Stimulated activated memory B cell treated with anti-CD40 and anti-IgM and Interleukin-4, amounts not matched to agents 10 μg/mL and 1 μg/mL and 100 μg/mL, for 72 hours (primary cell): ENCODE measurements at places on chromosomes 12 and 14.

DNA sequence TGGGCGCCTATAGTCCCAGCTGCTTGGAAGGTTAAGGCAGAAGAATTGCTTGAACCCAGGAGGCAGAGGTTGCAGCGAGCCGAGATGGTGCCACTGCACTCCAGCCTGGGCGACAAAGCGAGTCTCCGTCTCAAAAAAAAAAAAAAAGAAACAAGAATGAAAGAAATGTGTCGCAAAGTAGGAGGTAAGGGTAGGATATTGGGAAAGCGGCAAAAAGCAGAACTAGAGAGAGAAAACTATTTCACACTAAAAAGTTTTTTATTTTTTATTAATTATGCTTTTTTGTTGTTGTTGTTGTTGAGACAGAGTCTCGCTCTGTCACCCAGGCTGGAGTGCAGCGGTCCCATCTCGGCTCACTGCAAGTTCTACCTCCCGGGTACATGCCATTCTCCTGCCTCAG is 17.7 kb downstream of the SBNO1 start:
- peaks cover 33% of the 10 kb centered on the region for H3K36me3 ChIP-seq
- no peak overlapping the region for H3K27ac ChIP-seq
- no peak overlapping the region for H3K4me3 ChIP-seq
- H3K27me3 ChIP-seq = no peaks in the 10 kb centered on the region
- ATAC-seq = no peak

DNA sequence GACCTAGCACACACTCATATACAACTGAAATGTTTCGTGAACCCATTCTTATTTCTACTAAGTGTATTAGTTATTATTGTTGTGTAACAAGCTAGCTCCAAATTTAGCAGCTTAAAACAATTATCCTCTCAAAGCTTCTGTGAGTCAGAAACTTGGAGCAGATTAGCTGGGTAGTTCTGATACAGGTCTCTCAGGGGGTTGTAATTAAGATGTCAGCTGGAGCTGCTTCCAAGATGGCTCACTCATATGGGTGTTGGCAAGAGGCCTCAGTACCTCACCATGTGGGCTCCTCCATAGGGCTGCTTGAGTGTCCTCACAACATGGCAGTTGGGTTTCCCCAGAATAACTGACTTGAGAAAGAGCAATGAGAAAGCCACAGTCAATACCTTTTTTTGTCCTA is 9.8 kb downstream of the GPR135 start:
- no peaks in the 10 kb centered on the region for H3K4me1 ChIP-seq
- no peak overlapping the region for H3K4me3 ChIP-seq
- H3K27me3 ChIP-seq = no peaks in the 10 kb centered on the region
- H3K27ac ChIP-seq = no peak overlapping the region
- peaks cover 65% of the 10 kb centered on the region for H3K36me3 ChIP-seq

DNA sequence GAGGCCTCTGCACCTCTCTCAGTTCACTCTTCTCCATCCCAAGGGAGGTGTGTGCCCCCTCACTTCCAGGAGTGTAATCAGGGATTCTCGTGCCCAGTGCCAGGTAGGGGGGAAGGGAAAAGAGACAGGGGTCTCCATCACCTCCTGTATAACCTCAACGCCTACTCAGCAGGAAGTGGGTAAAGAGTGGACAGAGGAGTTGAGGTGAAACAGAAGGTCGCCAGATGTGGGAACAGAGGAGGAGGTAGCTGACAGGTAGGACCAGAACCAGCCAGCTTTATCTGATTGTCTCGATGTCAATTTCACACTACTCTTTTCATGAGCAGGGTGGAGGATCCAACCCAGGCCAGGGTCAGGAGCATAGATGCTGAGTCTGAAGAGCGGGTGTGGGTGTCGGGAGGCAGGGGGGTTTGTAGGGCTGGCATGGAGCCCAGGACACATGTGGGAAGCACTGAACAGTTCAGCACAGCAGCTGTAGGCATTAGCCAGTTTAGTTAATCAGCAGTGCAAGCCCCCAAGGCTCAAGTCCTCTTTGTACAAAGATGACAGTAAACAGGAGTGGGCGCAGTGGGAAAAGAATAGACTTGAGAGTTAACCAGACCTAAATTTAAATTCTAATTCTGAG is 213.5 kb downstream of the PELI2 start:
- ATAC-seq = no peak
- H3K4me1 ChIP-seq = no peaks in the 10 kb centered on the region
- H3K4me3 ChIP-seq = no peak overlapping the region

DNA sequence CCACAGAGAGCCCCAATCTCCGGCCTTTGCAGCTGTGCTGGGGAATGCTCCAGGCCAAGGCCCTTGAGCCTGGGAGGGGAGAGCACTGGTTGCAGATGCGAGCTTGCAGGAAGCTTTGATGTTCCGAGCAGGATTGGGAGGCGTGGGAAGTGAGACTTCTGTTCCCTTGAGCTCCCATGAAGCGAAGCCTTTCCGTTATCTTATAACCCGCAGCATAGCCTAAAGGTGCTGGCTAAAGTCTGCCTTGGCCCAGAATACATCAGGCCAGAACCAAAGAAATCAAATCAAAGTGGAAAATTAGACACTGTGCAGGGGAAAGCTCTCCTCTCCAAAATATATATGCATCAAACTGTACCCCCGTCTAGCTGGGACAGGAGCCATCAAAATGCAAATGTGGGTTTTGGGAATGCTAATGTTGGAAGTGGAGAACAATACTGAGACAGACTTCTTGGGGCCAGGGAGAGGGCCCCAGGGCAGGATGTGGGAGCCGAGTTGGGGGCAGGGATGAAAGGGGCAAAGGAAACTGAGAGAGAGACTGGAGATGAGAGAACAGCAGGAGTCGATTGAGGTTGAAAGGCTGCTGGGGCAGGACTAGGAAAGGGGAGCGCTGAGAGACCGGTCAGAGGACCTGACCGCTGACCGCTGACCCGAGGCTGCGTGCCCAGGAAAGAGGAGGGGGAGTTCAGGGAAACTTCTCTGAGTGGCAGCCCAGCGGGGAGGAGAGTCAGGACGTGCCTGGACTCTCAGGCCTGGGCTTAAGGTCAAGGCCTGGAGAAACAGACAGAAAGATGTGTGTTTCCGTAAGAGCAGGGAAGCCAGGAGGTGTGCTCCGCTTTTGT is 152.2 kb upstream of the PARP11 start:
- peaks cover 14% of the 10 kb centered on the region for H3K4me1 ChIP-seq
- ATAC-seq = no peak
- H3K27ac ChIP-seq = no peak overlapping the region
- H3K27me3 ChIP-seq = peaks cover 27% of the 10 kb centered on the region
- no peak overlapping the region for H3K4me3 ChIP-seq

GRCh38 chr14:73272393-73272792 is 35.1 kb downstream of the PAPLN start:
- no peak for ATAC-seq
- H3K4me3 ChIP-seq = no peak overlapping the region
- peaks cover 27% of the 10 kb centered on the region for H3K4me1 ChIP-seq
- H3K36me3 ChIP-seq = peaks cover 17% of the 10 kb centered on the region
- no peaks in the 10 kb centered on the region for H3K27me3 ChIP-seq
- H3K27ac ChIP-seq = peak overlapping the region; percentile 72

- H3K27me3 ChIP-seq = no peaks in the 10 kb centered on the region
- no peaks in the 10 kb centered on the region for H3K36me3 ChIP-seq
- ATAC-seq = no peak
- peaks cover 41% of the 10 kb centered on the region for H3K4me1 ChIP-seq
- H3K4me3 ChIP-seq = peak overlapping the region; percentile 98
Measured at GRCh38 chr12:109475993-109476806, 900 bp downstream of the KCTD10 start.

GRCh38 chr14:29716150-29716549 is 211.5 kb downstream of the PRKD1 start:
- no peaks in the 10 kb centered on the region for H3K36me3 ChIP-seq
- no peaks in the 10 kb centered on the region for H3K27me3 ChIP-seq
- no peak overlapping the region for H3K4me3 ChIP-seq

GRCh38 chr12:117441751-117442150 is 80.3 kb upstream of the NOS1 start:
- no peak overlapping the region for H3K4me3 ChIP-seq
- no peaks in the 10 kb centered on the region for H3K36me3 ChIP-seq
- no peaks in the 10 kb centered on the region for H3K4me1 ChIP-seq
- no peak for ATAC-seq
- H3K27me3 ChIP-seq = no peaks in the 10 kb centered on the region
- no peak overlapping the region for H3K27ac ChIP-seq

DNA sequence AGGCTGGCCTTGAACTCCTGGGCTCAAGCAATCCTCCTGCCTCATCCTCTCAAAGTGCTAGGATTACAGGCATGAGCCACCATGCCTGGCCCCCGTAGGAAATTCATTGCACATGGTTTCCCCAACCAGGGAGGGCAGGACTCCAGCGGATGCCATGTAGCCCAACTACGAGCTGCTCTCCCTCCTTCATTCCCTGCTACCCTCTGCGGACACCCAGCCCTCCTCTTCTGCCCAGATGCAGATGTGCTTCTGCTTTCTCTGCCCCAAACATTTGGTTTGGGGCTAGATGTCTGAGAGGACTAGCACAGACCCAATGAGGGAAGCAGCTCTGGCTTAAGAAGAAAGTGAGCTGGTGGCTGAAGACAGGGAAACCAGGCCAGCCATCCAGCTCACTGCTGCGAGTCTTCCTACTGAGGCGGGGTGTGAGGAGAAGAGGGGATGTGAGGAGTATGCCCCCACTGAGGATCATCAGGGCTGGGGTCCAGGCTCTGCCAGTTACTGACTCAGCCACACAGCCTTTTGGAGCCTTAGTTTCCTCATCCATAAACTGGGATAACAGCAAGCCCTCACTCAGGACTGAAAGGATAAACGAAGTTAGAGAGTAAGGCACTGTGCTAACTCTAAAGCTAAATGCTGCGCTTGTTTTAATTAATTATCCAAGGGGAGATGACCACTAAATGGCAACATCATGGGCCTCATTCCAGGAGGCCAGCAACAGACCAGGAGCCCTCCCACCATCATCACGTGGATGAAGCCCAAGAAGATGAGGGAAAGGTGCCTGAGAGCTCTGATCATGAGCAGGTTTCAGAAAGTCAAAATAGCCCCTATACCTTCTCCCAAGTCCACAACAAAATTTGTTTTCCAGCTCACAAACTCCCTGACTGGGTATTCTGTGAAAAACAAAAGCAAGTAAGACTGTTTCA is 10.9 kb downstream of the CTDSP2 start:
- peak overlapping the region; percentile 77 for H3K27ac ChIP-seq
- H3K4me3 ChIP-seq = no peak overlapping the region
- H3K27me3 ChIP-seq = no peaks in the 10 kb centered on the region
- H3K4me1 ChIP-seq = peaks cover 91% of the 10 kb centered on the region

- no peaks in the 10 kb centered on the region for H3K27me3 ChIP-seq
- no peaks in the 10 kb centered on the region for H3K4me1 ChIP-seq
- no peaks in the 10 kb centered on the region for H3K36me3 ChIP-seq
- no peak overlapping the region for H3K4me3 ChIP-seq
- no peak for ATAC-seq
- H3K27ac ChIP-seq = no peak overlapping the region
Measured at GRCh38 chr12:95321516-95322246, 104.1 kb downstream of the VEZT start.

GRCh38 chr12:67112586-67112985 is 156.6 kb upstream of the CAND1 start:
- no peak for ATAC-seq
- peaks cover 4% of the 10 kb centered on the region for H3K27me3 ChIP-seq
- no peak overlapping the region for H3K27ac ChIP-seq

GRCh38 chr14:31411218-31411727 is 9.1 kb downstream of the HEATR5A start:
- peaks cover 28% of the 10 kb centered on the region for H3K4me1 ChIP-seq
- H3K36me3 ChIP-seq = no peaks in the 10 kb centered on the region
- H3K27me3 ChIP-seq = no peaks in the 10 kb centered on the region
- no peak overlapping the region for H3K27ac ChIP-seq
- ATAC-seq = no peak

- ATAC-seq = peak; percentile 96
- H3K4me1 ChIP-seq = peaks cover 33% of the 10 kb centered on the region
- H3K27ac ChIP-seq = peak within 1 kb of the TSS; percentile 94
- no peaks in the 10 kb centered on the region for H3K27me3 ChIP-seq
- H3K36me3 ChIP-seq = peaks cover 14% of the 10 kb centered on the region
- H3K4me3 ChIP-seq = peak within 1 kb of the TSS; percentile 90
Measured at GRCh38 chr12:93467351-93468007, at the start of gene MRPL42. Gene MRPL42 (plus strand): TSS chr12:93467514. CDS start chr12:93469286, 1,772 bp downstream.

DNA sequence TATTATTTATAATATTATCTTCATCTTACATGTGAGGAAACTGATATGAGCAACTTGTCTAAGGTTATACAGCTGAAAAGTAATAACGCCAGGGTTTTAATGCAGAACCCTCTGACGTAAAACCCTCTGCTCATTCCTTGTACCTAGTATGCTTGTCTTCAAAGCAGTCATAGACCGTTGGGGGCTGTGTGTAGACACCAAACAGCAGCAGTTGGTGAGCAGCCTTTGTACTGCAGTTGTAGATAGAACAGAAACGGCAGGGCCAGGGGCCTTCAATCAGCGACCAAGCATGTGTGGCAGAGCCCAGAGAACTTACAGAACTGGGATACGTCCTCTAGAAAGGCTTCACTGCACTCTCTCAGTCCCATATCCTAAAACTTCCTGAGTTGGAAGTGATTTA is 28.1 kb downstream of the EVL start:
- peaks cover 37% of the 10 kb centered on the region for H3K4me1 ChIP-seq
- H3K27ac ChIP-seq = no peak overlapping the region
- H3K36me3 ChIP-seq = peaks cover 61% of the 10 kb centered on the region

GRCh38 chr12:48859607-48860006 is 6.1 kb downstream of the RND1 start:
- H3K27me3 ChIP-seq = no peaks in the 10 kb centered on the region
- peaks cover 19% of the 10 kb centered on the region for H3K36me3 ChIP-seq
- H3K4me1 ChIP-seq = peaks cover 20% of the 10 kb centered on the region
- no peak overlapping the region for H3K4me3 ChIP-seq

DNA sequence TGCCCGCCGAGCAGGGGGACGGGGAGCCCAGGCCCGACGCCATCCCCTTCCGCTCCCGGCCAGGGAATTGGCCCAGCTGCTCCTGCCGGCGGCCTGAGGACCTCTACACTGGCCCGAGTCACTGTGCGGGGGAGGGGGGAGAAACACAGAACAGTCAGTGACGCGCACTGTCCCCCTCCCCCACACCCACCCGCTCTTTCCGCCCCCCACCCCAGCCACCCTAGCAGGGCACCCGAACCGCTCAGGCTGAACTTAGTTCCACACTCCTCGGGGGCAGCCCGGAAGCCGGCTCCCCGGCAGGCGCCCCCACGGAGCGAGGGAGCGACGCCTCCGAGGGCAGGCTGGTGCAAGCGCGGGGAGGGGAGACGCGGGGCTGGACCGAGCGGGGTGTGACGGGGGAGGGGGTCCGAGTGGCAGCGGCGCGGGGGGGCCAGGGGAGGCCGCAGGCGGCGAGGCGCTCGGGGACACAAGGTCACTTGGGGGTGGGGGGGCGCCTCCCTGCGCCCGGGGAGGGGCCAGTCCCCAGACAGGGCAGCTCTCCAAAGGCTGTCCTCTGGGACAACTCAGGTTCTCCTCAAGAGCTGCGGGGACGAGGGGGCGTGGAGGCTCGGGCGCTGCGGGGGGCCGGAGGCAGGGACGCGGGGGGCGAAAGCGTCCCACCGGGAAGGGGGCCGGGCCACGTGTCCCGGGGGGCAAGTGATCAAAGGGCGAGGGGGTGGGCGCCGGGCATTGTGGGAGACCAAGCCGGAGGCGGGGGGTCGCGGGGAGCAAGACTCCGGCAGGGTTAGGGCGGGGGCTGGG is 648 bp downstream of the CHD4 start:
- H3K4me3 ChIP-seq = no peak overlapping the region
- no peak overlapping the region for H3K27ac ChIP-seq
- peak; percentile 62 for ATAC-seq
- no peaks in the 10 kb centered on the region for H3K27me3 ChIP-seq
- H3K36me3 ChIP-seq = peaks cover 35% of the 10 kb centered on the region
